Upper lobe of left lung (tissue), 6 donors: ENCODE measurements at places on chromosomes 1 and 21.
A peak's percentile ranks its signal among the peaks of the same experiment; 100 is the strongest.

DNA sequence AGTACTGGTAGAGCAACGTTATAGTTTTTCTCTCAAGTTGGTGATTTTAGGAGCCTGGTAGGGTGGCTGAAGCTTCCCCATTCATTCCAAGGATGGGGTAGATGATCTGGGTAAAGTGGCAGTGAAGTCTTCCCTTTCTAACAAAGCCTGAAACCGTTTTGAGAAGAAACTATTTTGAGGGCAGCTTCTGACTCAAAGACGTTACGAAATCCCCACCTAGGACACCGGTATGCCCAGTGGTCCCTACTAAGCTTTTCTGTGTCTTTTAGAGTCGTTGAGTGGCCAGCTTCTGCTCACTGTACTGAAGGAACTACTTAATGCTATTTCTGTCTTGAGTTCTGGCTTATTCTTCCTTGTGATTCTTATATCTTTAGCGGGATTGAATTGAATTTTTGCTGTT, 1.4 kb downstream of the WDTC1 start:
- no peak for DNase-seq

DNA sequence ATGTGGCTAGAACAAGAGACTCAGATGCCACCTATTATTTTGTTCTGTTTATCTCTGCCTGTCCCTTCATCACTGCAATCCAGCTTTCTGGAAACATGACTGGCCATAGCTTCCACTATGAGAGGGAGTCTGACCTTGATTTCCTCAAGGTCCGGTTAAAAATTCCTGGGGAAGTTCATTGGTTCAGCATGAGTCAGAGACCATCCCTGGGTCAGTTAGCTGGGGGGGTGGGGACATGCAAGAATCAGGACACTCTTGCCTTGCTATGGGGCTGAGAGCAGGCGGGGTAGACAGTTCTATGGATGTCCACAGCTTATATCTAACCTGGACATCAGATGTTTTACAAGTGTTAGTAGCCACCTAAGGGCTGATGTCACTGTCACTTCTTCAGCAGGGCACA, 81.1 kb downstream of the TENT5C start:
- no peak for DNase-seq

DNA sequence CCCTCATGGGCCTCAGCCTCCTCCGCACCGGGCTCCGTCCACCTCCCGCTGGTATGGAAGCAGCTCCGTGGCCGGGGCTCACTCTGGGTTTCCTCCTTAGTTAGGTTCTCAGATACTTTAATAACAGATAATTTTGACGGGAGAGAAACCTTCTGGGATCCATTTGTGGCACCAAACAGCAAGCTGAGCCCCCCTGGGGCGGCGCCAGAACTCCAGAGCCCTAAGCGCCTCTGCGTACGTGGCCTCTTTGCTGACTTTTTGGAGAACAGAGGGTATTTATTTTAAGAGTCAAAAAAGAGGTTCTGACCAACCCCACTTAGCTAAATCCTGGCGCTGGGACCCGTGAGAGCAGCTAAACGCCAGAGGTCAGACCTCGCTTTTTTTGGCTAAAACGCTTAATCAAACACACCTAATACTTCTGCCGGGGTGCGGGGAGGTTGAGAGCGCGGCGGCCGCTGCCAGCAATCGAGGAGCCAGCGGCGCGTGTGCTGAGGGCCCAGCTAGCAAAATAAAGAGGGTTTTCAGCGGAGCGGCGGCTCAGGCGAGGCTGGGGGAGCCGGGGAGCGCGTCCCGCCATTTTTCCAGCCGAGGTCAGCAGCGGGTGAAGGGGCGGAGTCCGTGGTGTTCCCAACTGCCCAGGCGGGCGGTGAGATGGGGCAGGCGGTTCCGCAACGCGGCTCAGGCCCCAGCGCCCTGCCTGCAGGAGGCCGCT, 171.7 kb downstream of the PRDM16 start:
- no peak for DNase-seq

DNA sequence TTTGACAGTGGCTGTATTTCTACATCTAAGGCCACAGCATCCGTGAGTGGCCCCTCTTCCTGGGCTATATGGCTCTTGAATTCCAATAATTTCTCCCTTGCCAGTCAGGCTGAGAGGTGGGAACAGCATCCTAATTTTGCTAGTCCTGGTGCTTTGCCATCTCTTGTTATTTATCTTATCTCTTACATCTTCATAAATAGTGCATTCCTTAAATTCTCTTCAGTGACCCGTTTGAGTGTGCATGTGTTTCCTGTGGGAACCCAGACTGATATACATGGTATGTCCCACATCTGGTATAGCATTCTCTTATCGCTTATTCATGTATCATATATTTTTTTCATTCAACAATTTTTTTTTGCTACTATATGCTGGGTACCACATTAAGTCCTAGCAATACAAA, 9.9 kb downstream of the S100A11 start:
- DNase-seq: no peak

GRCh38 chr1:87560601-87561360, 232.1 kb downstream of the LMO4 start:
- no peak for DNase-seq

- no peak for DNase-seq
Measured at GRCh38 chr1:225825607-225826007, 15.7 kb downstream of the EPHX1 start.

- DNase-seq: no peak
Measured at GRCh38 chr1:44677201-44677766, 2.8 kb downstream of the ARMH1 start.

- DNase-seq: no peak
Measured at GRCh38 chr1:241579434-241579833, 47.3 kb downstream of the KMO start.

DNA sequence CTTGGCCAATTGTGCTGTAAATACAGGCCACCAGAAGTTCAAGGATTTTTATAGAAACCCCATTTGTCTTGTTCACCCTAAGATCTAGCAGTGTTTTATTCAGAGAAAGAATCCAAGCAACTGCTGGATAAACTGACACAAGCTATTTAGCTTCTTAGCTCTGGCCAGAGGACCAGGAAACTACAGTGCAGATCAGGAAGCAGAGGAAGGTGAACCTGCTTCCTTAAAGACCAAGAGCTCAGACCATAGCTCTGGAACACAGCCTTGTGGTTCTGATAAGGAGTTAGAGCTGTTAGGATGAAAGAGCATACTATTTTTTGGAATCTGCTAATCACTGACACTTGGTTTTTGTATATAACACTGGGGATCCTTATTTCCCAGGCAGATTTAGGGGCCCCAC, 5.2 kb upstream of the CCDC17 start:
- no peak for DNase-seq

GRCh38 chr1:178057912-178058534, 35.9 kb upstream of the RASAL2 start:
- peak; percentile 27 for DNase-seq

GRCh38 chr1:61926597-61926996, 184.3 kb downstream of the PATJ start:
- DNase-seq: no peak

- peak; percentile 40 for DNase-seq
Measured at GRCh38 chr21:35048183-35048601, 910 bp downstream of the RUNX1 start.

GRCh38 chr1:228897901-228898300, 162.6 kb downstream of the RHOU start:
- peak; percentile 16 for DNase-seq

DNA sequence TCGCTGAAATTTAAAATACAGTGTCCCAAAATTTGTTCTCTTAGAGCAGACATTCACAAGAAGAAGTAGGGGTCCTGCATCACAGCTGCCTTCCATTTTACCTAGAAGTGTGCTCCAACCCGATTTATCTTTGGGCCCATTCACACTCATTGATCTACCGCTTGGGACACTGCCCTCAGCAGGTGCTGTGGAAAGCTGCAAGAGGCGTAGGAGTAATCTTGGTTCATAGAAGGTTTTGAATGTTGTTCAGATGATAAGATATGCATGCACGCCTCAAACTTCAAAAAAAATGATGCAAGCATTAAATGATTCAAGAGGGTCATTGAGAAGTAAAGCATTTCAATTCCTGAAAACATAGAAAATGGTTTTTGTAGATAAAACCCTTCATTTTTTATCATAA, 18.6 kb upstream of the C1orf105 start:
- DNase-seq: no peak

DNA sequence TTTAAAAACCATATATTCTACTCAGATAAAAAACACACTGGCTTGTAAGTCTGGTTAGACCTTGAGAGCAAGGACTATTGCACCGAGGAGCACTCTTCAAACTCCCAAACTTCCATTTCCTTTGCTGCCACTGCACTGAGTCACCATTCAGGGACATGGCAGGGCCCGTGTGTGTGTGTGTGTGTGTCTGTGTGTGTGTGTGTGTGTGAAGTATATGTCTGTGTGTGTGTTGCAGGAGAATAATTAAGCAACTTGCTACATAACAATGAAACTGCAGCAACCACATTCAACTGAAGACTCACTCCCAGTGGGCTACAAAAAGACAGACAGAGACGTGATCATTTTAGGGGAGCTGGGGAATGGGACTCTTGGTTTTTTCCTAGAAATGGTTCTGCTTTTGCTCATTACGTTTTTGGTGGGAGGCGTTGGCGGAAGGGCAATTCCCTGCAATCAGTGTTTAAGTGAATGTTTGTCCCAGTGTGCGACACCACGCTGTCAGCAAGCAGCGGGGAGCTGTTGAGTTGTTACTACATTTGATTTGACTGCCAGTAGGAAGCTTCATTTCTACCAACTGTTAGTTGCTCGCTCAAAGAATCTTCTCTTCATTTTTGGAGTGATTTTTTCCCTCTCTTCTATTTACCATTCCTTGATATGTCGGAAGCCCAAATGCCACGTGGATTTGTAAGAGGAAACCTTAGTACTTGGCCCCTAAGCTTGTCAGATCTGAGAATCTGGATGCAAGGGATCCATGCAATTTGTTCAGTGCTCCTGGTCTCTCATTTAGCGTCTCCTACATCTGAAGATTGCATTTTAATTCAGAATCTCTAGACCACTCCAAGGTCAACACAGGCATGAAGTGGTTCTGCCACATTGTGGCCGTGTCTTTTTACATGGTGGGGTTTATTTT, 36.1 kb downstream of the ESRRG start:
- no peak for DNase-seq

- no peak for DNase-seq
Measured at GRCh38 chr1:57832612-57833011, 408.8 kb upstream of the DAB1 start.

- DNase-seq: no peak
Measured at GRCh38 chr1:71399594-71399993, 318.8 kb upstream of the ZRANB2 start.

DNA sequence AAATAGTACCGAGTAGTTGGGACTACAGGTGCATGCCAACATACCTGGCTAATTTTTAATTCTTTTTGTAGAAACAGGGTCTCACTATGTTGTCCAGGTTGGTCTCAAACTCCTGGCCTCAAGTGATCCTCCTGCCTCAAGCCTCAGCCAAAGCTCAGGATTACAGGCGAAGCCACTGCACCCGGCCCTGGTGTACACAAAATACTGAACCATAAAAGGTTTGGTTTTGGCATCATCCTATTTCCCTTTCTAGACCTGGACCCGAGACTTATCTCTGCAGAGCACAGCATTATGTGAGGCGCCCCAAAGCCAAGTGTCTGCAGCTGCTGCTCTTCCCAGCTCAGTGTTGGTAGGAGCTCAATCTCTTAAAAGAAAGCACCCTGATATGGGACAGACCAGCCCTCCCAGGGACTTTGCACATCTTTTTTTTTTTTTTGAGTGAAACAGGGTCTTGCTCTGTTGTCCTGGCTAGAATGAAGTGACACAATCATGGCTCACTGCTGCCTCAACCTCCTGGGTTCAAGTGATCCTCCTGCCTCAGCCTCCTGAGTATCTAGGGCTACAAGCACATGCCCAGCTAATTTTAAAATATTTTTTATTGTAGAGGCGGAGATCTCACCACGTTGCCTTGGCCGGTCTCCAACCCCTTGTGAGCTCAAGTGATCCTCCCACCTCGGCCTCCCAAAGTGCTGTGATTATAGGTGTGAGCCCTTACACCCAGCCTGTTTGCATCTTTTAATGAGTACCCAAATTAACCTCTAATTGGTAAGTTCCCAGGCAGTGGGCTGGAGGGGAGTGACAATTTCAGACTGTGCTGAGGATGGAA, 20.4 kb downstream of the TEX35 start:
- DNase-seq: no peak

- no peak for DNase-seq
Measured at GRCh38 chr1:226886122-226886901, 15.9 kb downstream of the PSEN2 start.

DNA sequence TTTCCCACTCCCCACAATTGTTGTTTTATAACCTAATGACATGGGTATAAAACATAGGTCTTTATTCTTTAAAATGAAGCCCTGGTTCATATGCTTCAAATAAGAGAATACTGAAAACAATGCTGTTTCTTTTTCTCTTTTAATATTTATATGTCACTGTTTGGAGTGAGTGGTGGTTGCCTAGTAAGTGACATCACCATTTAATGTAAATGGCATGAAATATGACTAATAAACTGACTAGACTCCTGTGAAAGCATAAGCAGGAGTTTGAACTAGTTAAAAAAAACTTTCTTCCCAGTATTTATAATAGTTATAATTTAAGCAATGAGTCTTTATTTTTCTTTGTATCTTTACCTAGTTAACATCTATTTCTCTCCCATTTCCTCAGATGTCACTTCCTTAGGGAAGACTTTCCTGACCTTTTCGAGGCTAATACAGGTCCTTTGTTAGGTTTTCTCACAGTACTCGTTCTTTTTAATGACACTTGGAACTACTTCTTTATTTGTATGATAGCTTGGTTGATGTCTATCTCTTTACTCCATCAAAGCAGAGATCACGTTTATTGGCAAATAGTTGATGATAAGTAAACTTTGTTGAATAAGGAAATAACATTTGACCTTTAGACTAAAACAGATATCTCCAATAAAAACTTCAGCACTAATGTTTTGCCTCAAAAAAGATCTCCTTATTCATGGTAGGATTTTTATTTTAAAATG, 105.4 kb upstream of the PDC start:
- DNase-seq: no peak

DNA sequence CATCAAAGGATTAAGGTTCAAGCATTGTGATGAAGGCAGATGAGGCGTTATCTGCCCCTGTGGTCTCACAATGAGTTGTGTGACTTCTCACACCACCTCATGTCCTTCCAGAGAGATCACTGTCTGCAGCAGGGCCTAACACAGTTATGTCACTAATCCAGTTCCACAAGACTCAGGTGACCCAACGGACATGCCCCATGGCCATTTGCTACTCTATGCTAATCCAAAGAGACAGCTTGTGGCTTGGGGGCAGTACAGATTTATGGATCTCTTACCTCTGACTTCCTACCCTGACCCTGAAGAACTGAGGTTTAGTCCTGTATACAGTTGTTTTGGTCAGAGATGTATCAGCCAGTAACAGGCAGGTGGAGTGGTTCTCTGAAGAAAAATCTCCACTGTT, 147.1 kb downstream of the GLUL start:
- DNase-seq: no peak

- peak; percentile 71 for DNase-seq
Measured at GRCh38 chr1:18735224-18735997, 104.8 kb downstream of the PAX7 start.

GRCh38 chr21:41914965-41915364, 35.8 kb upstream of the PRDM15 start:
- DNase-seq: no peak

- DNase-seq: no peak
Measured at GRCh38 chr1:197970771-197971170, 53.6 kb downstream of the LHX9 start.

GRCh38 chr1:10228528-10228927, 18.2 kb downstream of the KIF1B start:
- DNase-seq: no peak
